Muscle of back (tissue), 13 donors: ENCODE measurements at places on chromosomes 13 and 19.

DNA sequence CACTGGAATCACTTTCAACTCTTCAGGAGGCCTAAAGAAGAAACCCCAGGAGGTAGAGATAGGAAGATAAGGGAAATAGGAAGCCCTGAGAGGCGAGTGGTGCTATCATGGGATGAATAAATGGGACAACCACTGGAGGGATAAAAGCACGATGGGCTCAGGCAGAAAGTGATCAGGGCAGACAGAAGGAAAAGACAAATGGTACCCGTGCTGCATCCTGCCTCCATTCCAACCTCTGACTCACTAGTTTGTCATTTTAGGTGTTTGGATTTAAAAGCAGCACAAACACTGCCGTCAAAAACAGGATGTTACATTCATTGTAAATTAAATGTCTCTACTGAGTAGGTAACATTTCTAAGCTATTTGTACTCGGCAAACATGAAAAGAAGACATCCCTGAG lies 314.3 kb upstream of the HTR2A start:
- no peak for DNase-seq

GRCh38 chr13:38641164-38641948 lies 45.5 kb upstream of the FREM2 start:
- no peak for DNase-seq

GRCh38 chr19:49247676-49248075 lies 77.3 kb downstream of the SLC6A16 start:
- DNase-seq: no peak

DNA sequence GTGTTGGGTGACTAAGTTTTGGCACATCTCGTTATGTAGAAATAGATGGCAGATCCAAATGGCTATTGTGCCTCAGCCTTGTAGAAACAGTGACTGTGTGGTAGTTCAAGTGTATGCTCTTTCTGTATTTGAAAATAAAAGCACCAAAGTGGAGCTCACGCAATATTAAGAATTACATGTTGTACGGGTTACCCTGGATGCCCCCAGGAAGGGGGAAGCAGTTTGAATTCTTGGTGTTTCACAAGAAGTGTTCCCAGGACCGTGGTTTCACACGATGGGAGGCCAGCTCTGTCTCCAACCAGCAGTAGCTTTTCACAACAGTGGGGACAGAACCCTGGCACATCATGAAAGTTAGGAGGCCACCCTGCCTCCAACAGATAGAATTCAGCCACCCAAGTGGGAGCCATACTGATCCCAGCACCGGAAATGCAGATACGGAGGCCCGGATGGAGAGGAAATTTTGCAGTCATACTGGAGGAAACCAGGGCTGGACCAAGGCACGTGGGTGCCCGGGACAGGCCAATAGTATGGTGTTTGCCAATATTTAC lies 8.9 kb downstream of the FLT1 start:
- DNase-seq: no peak

DNA sequence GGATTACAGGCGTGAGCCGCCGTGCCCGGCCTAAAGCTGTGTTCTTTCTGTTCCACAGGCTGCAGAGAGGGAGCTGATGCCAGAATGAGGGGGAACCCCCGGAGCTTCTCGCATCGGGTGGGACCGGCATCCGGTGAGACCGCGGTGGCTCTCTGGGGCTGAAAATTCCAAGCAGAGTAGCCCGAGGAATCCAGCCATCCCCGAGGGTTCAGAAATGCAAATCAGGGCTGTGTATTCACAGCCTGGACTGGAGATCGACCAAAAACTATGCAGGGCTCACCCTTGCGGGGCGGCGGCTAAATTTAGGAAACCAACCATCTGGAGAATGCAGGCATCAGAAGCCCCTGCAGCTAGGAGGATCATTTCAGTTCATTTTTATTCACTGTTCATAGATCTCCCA lies 99.2 kb downstream of the GNG7 start:
- DNase-seq: peak; percentile 54
